Smooth muscle cell of the pulmonary artery (primary cell): ENCODE measurements at places on chromosomes 2 and 18. TPM values are rescaled to one million over a fixed set of nuclear protein-coding genes. Genes with fewer than 3 reads are reported as not detected.

PLGLB2 gene
- total RNA-seq = 0.92 and 1.3 TPM in 2 replicates

MZT2B gene
- 90.1 and 98.1 TPM in 2 replicates for total RNA-seq

DNAJC10 gene
- total RNA-seq = 163 and 191 TPM in 2 replicates

SPATA3 gene
- total RNA-seq = not detected in 2 replicates

NETO1 gene
- not detected in 2 replicates for total RNA-seq

CYTIP gene
- 5.5 and 23.5 TPM in 2 replicates for total RNA-seq

IL18R1 gene
- total RNA-seq = 2.3 and 8.3 TPM in 2 replicates

DNAJC5G gene
- not detected in 2 replicates for total RNA-seq

TBR1 gene
- total RNA-seq = 0.03 TPM in 1 of 2 replicates, not detected in the other

NGEF gene
- 1.3 and 5.7 TPM in 2 replicates for total RNA-seq

CHRNA1 gene
- total RNA-seq = 0.10 and 0.33 TPM in 2 replicates

EPB41L3 gene
- 0.69 and 3.6 TPM in 2 replicates for total RNA-seq

NT5DC4 gene
- total RNA-seq = 0.33 TPM in 1 of 2 replicates, not detected in the other

TTC27 gene
- total RNA-seq = 18.5 and 25.6 TPM in 2 replicates

PROKR1 gene
- total RNA-seq = not detected in 2 replicates

M1AP gene
- 0.23 and 0.26 TPM in 2 replicates for total RNA-seq

GKN2 gene
- not detected in 2 replicates for total RNA-seq

CAVIN2 gene
- total RNA-seq = 10.9 and 26.8 TPM in 2 replicates

LYG2 gene
- total RNA-seq = not detected in 2 replicates

TNFRSF11A gene
- total RNA-seq = 1.8 and 3.8 TPM in 2 replicates
